ENCODE measurements at places on chromosomes 16 and 17.

GRCh38 chr17:66290101-66290722, 12.2 kb upstream of the PRKCA start:
- peaks cover 19% of the 10 kb centered on the region for H3K4me1 ChIP-seq
- no peak overlapping the region for H3K27ac ChIP-seq
- no peaks in the 10 kb centered on the region for H3K36me3 ChIP-seq
- DNase-seq: no peak

- no peak for DNase-seq
- no peak overlapping the region for H3K27ac ChIP-seq
- H3K27me3 ChIP-seq: peaks cover 2% of the 10 kb centered on the region
- H3K4me3 ChIP-seq: no peak overlapping the region
- peaks cover 38% of the 10 kb centered on the region for H3K36me3 ChIP-seq
Measured at GRCh38 chr17:2283302-2283701, 20.3 kb downstream of the SMG6 start.

GRCh38 chr16:81335669-81336068, 20.9 kb downstream of the GAN start:
- peaks cover 4% of the 10 kb centered on the region for H3K36me3 ChIP-seq
- no peak for DNase-seq
- no peak overlapping the region for H3K27ac ChIP-seq

- DNase-seq: no peak
- no peak overlapping the region for H3K27ac ChIP-seq
- no peaks in the 10 kb centered on the region for H3K36me3 ChIP-seq
- H3K4me3 ChIP-seq: no peak overlapping the region
- no peaks in the 10 kb centered on the region for H3K4me1 ChIP-seq
Measured at GRCh38 chr17:70238228-70238627, 68.9 kb downstream of the KCNJ2 start.

- no peak overlapping the region for H3K4me3 ChIP-seq
- H3K27me3 ChIP-seq: peaks cover 5% of the 10 kb centered on the region
- no peak overlapping the region for H3K27ac ChIP-seq
- DNase-seq: no peak
- no peaks in the 10 kb centered on the region for H3K36me3 ChIP-seq
Measured at GRCh38 chr17:76687298-76688164, 23.2 kb downstream of the MXRA7 start.

GRCh38 chr17:64172510-64172909, 42.6 kb upstream of the ERN1 start:
- H3K27me3 ChIP-seq: peaks cover 3% of the 10 kb centered on the region
- no peak for DNase-seq
- no peak overlapping the region for H3K4me3 ChIP-seq
- H3K27ac ChIP-seq: no peak overlapping the region

DNA sequence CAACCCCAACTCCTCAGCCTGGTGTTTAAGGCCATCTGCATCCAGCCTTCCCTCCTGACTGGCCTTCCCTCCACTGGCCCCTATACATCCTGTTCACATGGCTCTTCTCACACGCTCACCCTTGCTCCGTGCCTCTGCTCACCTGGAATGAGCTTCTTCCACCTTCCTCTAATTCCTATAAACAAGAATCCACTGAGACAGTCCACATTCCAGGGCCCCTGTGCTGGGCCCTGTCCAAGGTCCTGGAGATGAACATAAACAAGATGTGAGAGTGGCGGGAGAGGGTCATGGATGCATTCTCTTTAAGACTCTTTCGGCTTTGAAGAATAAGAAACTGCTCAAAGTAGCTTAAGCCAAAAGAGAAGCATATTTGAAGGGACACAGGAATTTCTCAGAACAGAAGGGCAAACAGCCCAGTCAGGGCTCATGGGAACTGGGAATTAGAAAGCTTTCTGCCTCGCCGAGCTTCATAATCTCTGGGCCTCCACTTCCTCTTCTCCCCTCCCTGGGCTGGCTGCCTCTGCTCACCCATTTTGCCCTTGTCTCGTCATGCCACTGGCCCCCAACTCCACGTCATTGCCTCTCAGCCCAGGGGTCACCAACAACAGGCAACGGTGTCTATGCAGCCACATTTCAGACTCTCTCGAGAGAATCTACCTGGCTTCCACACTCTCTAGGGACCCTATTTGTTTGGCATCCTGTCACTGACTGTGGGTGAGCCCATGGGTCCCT, 13.5 kb downstream of the SPPL2C start:
- no peak overlapping the region for H3K4me3 ChIP-seq
- no peaks in the 10 kb centered on the region for H3K36me3 ChIP-seq
- no peak overlapping the region for H3K27ac ChIP-seq
- H3K27me3 ChIP-seq: peaks cover 2% of the 10 kb centered on the region
- H3K4me1 ChIP-seq: no peaks in the 10 kb centered on the region

- H3K27me3 ChIP-seq: no peaks in the 10 kb centered on the region
- H3K4me1 ChIP-seq: no peaks in the 10 kb centered on the region
- DNase-seq: no peak
- no peaks in the 10 kb centered on the region for H3K36me3 ChIP-seq
- H3K27ac ChIP-seq: no peak overlapping the region
Measured at GRCh38 chr16:10097271-10097670, 85.0 kb downstream of the GRIN2A start.

DNA sequence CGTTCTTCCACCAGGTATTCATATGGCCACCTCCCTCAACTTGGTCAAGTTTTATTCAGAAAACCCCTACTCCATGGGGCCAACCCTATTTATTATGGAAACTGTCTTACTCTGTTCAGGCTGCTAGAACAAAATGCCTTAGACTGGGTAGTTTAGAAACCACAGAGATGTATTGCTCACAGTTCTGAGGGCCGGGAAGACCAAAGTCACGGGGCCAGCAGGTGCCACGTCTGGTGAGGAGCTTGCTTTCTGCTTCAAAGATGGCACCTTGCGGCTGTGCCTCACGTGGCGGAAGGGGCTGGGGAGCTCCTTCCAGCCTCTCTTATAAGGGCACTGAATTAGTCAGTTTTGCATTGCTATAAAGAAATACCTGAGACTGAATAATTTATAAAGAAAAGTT, 74.3 kb downstream of the AXIN2 start:
- peaks cover 3% of the 10 kb centered on the region for H3K36me3 ChIP-seq
- H3K27me3 ChIP-seq: peaks cover 6% of the 10 kb centered on the region
- no peak for DNase-seq
- H3K4me3 ChIP-seq: no peak overlapping the region
- no peaks in the 10 kb centered on the region for H3K4me1 ChIP-seq

DNA sequence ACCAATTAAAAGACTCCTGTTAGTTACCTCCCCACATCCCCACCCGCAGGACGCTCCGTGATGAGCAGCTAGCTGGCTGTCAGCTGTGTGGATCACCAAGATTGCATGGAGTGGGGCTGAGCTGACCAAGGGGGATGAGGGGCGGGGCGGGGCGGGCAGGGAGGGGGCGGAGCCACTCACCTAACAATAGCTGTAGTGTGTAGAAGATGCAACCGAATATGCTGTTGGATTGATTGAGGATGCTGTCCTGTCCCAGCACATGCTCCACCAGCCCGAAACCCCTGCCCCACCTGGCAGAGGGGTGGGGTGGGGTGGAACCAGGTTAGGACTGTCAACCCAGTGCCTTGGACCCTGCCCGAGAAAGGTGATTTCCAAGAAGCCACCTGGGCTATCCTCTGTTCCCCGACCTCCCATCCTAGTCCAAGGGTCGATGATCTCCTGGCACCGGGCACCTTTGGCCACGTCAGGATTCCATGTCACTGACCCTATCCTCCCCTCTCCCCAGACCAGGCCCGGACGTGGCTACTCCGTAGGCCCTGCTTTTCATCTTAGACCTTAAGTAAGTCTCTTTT, 1.4 kb downstream of the VKORC1 start:
- H3K4me3 ChIP-seq: peak overlapping the region; percentile 37
- no peak overlapping the region for H3K27ac ChIP-seq
- peaks cover 26% of the 10 kb centered on the region for H3K27me3 ChIP-seq
- H3K4me1 ChIP-seq: peaks cover 11% of the 10 kb centered on the region
- no peak for DNase-seq
- peaks cover 10% of the 10 kb centered on the region for H3K36me3 ChIP-seq

- DNase-seq: peak; percentile 42
- H3K27ac ChIP-seq: peak overlapping the region; percentile 80
- H3K36me3 ChIP-seq: peaks cover 9% of the 10 kb centered on the region
- H3K4me3 ChIP-seq: no peak overlapping the region
- peaks cover 4% of the 10 kb centered on the region for H3K27me3 ChIP-seq
Measured at GRCh38 chr17:1164935-1165556, 14.7 kb downstream of the ABR start.

DNA sequence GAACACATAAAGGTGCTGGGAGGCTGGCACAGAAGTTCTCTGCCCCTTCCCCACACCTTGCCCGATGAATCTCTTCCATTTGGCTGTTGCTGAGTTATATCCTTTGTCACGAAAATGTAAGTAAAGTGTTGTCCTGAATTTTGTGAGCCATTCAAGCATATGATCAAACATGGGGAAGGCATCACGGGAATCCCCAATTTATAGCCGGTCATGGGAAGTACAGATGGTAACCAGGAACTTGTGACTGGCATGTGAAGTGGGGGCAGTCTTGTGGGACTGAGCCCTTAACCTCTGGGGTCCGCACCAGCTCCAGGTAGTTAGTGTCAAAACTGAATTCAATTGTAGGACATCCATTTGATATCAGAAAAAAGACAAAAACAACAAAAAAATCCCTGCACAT, 13.2 kb downstream of the TOM1L2 start:
- H3K4me3 ChIP-seq: no peak overlapping the region
- H3K36me3 ChIP-seq: peaks cover 3% of the 10 kb centered on the region

DNA sequence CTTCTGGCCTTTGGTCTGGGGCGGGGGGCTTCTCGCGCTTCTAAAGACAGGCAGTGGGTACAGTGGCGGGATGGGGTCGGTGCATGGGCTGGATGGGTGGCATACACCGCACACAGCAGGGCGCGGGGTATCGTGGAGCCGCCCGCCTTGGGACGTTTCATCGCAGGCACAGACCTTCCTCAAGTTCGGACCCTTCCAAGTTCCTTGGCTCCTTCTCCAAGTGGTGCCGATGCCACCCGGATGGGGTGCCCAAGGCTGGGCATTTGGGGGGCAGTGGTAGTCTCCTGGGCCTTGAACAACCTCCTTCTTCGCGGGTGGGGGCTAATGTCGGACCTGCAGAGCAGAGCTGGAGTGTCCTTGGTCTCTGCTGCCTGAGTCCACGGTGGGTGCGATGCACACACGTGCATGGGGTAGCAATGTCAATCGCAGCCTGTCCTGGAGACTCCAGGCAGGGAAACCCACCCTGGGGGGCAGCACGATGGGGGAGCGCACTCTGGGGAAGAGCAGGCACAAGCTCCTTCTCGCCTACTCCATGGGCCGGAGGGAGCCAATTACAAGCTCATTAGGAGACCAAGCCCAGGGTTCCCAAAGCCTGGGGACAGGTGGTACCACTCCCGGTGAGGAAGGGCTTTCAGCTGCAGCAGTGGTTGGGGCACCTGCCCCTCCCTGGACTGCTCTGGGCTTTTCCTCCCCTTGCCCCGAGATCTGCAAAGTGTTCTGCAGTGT, 686 bp upstream of the MTSS2 start:
- peaks cover 20% of the 10 kb centered on the region for H3K27me3 ChIP-seq
- H3K27ac ChIP-seq: no peak overlapping the region
- no peak for DNase-seq
- H3K4me3 ChIP-seq: peak overlapping the region; percentile 89
- H3K36me3 ChIP-seq: no peaks in the 10 kb centered on the region
- peaks cover 37% of the 10 kb centered on the region for H3K4me1 ChIP-seq

DNA sequence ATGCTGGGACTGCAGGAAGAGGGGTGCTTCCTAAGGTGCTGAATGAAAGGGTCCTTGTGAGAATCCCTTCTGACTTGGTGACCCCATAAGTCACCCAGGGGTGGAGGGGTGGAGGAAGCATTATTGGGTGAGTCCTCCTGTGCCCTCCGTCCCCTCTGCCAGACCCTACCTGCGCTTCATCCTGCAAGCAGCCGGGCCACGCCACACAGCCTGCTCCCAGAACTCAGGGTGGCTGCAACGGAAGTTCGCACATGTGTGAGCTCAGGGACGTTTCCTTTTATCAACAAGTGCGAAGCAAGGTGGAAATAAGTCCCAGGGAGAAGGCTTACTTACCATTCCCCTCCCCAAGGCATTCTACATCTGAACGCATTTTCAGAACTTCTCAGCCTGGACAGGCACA, 40.9 kb downstream of the COX4I1 start:
- no peak overlapping the region for H3K27ac ChIP-seq
- H3K4me1 ChIP-seq: no peaks in the 10 kb centered on the region
- no peak for DNase-seq
- H3K36me3 ChIP-seq: no peaks in the 10 kb centered on the region
- H3K27me3 ChIP-seq: peaks cover 3% of the 10 kb centered on the region
- no peak overlapping the region for H3K4me3 ChIP-seq

GRCh38 chr17:42130310-42130936, 7.8 kb downstream of the HSPB9 start:
- DNase-seq: no peak
- peaks cover 51% of the 10 kb centered on the region for H3K4me1 ChIP-seq
- H3K36me3 ChIP-seq: peaks cover 46% of the 10 kb centered on the region
- H3K4me3 ChIP-seq: no peak overlapping the region
- peak overlapping the region; percentile 68 for H3K27ac ChIP-seq
- peaks cover 6% of the 10 kb centered on the region for H3K27me3 ChIP-seq

DNA sequence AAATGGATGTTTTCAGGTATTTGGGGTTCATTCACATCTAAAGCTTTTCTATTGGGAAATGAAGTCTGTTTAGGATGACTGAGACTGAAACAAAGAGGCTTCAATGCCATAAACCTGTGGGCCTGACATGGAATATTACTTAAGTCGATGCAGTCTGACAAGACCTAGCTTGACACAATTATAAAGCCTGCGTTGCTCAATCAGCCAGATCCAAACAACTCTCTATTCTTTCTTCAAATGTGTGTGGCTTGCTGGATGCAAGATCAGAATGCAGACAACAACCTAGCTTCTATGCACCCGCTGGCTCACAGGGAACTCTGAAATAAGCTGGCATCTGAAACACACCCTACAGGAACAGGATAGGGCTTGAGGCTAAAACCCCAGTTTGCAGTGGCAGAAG, 40.0 kb downstream of the RFFL start:
- H3K27ac ChIP-seq: no peak overlapping the region
- no peak for DNase-seq
- no peak overlapping the region for H3K4me3 ChIP-seq

GRCh38 chr17:879546-880442, 97.6 kb downstream of the MRM3 start:
- peak overlapping the region; percentile 67 for H3K27ac ChIP-seq
- peaks cover 36% of the 10 kb centered on the region for H3K4me1 ChIP-seq
- H3K36me3 ChIP-seq: peaks cover 5% of the 10 kb centered on the region
- peaks cover 18% of the 10 kb centered on the region for H3K27me3 ChIP-seq

DNA sequence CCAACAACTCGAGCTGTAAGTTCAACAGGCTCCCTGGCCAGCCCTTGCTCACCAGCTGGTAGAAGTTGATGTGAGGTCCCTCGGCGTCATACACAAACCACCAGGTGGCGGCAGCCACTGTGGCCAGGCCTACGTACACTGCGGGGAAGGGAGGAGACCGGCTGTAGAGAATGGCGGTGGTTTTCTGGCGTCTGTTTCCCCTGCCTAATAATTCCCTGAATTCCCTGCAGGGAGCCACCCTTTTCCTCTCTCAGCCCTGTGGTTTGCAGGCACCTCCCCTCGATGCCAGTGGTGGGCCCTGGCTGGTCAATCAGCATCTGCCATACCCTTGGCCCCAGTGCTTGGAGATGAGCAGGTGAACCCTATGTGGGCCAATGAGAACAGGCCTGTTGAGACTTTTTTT, 18.9 kb upstream of the P2RX1 start:
- H3K4me1 ChIP-seq: no peaks in the 10 kb centered on the region
- H3K4me3 ChIP-seq: no peak overlapping the region
- H3K36me3 ChIP-seq: peaks cover 34% of the 10 kb centered on the region

Measured in endothelial cell (in vitro differentiated cells).